Right lung (tissue), 10 donors: ENCODE measurements at places on chromosomes 3 and 15. TPM values are rescaled to one million over a fixed set of nuclear protein-coding genes. Genes with fewer than 3 reads are reported as not detected.

DNA sequence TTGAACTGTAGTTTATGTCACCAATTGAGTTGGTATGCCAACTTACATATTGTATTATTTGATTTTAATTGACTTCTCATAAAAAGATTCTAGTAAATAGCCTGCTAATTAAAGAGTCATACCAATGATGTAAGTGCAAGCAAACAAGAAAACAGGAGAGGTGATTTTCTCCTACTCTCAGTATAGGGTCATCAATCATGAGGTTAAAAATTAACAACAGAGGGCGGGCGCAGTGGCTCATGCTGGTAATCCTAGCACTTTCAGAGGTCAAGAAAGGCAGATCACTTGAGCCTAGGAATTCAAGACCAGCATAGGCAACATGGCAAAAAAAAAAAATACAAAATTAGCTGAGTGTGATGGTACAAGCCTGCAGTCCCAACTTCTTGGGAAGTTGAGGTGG is 108.7 kb downstream of the MYO9A start:
- no peak for DNase-seq

DNA sequence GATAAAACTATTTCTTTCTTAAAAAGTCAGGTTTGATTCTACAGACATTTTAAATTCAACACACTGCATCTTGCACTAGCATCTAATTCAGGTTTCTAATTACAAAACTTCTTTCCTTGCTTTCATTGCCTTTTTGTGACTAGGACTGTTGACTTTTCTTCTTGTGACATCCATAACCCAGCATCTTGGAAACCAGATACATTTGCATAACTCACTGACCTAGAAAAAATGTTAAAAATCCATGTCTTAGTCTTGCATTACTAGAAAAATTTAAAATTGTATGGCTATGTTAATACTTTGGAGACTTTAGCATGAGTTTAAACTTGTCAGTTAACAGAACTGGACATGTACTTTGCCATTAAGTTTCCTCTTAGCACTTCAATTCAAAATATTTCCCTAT is 72.7 kb downstream of the DTWD1 start:
- DNase-seq, result no peak

- DNase-seq, result no peak
Observed at GRCh38 chr3:57110798-57111197, 50.3 kb downstream of the SPATA12 start.

GRCh38 chr15:66131200-66131599 is 122.3 kb downstream of the MEGF11 start:
- no peak for DNase-seq

Gene CPNE9
- polyA plus RNA-seq, result 0.25 TPM

Gene PAQR9
- polyA plus RNA-seq, result not detected

DNA sequence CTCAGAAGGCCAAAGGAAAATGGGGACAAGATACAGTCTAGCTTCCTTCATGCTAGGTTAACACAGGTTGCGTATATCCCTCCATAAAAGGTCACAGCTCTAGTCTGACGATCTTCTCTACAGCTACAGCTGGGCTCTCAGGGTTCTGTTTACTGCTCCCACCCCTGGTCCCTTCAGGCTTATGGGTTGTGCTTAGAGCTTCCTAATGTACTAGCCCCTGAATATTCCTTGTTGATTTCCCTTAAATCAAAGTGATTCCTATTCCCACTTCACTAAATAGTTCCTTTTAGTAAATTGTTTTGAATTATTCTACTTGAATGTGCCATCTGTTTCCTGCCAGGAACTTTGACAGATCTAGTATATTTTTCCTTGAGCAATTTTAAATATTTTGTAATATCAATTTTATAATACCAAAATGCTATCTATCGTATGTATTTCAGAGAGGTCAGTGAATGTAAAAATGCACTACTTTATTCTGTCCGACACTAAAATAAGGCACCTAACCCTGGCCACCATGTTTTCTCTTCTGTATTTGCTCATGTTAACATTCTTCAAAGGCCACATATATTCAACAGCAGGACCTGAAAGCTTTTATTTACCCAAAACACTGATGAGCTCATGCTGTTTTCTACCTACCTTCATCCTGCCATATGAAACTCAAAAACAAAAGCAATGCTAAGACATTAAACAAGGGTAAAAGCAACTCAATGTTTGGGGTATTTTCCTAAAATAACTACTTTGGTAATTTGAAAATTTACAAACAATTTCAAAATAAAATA is 92.8 kb upstream of the TGFBR2 start:
- no peak for DNase-seq

- DNase-seq, result no peak
Observed at GRCh38 chr3:116947809-116948208, 238.2 kb downstream of the TUSC7 start.
